Hematopoietic multipotent progenitor cell treated with erythropoietin and hydrocortisone succinate and interleukin-3 and kit ligand, for 8 days (in vitro differentiated cells): ENCODE measurements at places on chromosomes 11 and 22.
A peak's percentile ranks its signal among the peaks of the same experiment; 100 is the strongest.

GRCh38 chr11:128752379-128752778 is 58.5 kb downstream of the FLI1 start:
- DNase-seq = no peak

GRCh38 chr11:43403357-43404231 is 44.9 kb downstream of the TTC17 start:
- DNase-seq = no peak

DNA sequence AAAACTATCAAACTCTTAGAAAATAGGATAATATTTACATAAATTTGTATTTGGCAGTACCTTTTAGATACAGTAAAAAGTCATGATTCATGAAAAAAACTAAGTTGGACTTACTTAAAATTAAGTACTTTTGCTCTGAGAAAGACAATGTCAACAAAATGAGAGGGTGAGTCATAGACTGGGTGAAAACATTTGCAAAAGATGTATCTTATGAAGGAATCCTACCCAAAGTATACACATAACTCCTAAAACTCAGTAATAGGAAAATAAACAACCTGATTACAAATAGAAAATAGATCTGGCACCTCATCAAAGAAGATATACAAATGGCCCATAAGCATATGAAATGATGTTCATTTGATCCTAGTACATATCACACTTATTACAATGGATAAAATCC is 1154.6 kb downstream of the JRKL start:
- DNase-seq = no peak

GRCh38 chr22:43006016-43006505 is 8.9 kb downstream of the PACSIN2 start:
- no peak for DNase-seq

- no peak for DNase-seq
Observed at GRCh38 chr11:116938471-116939070, 101.1 kb upstream of the APOA1 start.

DNA sequence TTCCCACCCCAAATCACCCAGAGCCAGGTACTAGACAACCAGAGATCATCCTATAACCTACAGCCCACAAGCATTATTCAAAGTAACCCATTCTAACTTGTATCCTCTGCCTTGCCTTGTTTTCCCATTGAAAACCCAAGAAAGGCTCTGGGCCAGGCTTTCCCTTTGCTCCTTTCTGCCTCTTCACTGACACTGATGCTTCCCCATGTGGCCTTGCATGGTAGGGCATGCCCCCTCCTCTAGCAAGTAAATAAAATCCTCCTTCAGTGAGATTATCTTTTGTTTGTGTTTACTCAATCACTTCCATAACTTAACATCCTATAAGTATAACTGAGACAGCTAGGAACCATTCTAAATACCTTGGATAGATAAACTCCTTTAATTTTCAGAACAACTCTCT is 65.6 kb upstream of the FAR1 start:
- no peak for DNase-seq

DNA sequence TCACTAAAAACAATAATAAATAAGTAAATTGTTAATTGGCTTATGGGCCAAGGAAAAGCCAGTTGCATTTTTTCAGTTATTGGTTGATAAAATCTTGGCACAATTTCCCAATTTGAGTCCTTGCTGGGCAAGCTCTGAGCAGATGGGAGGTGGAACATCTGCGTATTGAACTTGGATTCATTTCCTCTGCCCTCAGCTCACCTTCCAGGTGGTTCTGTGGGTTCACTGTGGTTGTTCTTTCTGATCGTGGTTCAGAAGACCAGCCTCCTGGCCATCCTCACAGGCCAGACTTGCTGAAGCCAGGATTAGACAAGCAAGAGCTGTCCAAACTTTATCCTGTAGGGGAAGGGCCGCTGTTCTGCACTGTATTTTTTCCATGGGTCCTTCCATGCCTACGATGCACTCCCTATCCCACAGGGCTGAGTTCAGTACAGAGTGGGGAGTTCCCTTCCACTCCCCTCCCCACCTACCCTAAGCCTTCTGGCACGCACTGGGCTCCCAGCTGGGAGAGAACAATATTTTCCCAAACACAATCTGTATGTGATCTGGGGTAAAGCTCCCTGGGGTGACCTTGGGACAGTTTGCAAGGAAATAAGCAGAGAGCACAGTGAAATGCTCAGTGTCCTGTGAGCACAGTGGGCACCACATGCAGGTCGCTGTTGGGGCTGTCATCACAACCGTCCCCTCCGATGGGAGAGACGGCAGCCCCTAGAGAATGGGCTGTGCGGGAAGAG is 43.5 kb upstream of the TP53I11 start:
- no peak for DNase-seq

DNA sequence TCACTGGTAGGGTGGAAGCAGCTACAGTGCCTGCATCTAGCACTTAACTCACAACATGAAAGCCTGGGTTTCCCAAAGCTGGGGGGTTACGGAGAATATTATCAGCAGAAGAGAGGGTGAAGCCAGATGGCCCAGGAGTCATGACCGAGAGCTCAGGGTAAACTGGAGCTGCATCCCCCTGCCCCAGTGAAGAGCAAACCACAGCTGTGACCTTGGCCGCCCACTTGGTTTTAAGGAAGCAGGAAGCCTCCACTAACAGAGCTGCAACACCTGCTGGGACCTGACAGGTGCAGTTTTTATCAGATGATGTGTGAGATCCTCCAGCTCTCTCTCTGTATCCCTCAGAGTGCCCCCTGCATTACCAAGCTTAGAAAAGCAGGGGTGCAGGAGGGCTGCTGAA is 20.9 kb downstream of the TCP11L1 start:
- DNase-seq = no peak

- DNase-seq = no peak
Observed at GRCh38 chr22:44661070-44661469, 40.9 kb upstream of the PRR5 start.

GRCh38 chr11:13772223-13773046 is 104.0 kb downstream of the FAR1 start:
- peak; percentile 90 for DNase-seq

GRCh38 chr11:1862588-1863351 is 9.9 kb downstream of the LSP1 start:
- DNase-seq = no peak

- no peak for DNase-seq
Observed at GRCh38 chr11:98455500-98456307, 565.0 kb upstream of the CNTN5 start.

DNA sequence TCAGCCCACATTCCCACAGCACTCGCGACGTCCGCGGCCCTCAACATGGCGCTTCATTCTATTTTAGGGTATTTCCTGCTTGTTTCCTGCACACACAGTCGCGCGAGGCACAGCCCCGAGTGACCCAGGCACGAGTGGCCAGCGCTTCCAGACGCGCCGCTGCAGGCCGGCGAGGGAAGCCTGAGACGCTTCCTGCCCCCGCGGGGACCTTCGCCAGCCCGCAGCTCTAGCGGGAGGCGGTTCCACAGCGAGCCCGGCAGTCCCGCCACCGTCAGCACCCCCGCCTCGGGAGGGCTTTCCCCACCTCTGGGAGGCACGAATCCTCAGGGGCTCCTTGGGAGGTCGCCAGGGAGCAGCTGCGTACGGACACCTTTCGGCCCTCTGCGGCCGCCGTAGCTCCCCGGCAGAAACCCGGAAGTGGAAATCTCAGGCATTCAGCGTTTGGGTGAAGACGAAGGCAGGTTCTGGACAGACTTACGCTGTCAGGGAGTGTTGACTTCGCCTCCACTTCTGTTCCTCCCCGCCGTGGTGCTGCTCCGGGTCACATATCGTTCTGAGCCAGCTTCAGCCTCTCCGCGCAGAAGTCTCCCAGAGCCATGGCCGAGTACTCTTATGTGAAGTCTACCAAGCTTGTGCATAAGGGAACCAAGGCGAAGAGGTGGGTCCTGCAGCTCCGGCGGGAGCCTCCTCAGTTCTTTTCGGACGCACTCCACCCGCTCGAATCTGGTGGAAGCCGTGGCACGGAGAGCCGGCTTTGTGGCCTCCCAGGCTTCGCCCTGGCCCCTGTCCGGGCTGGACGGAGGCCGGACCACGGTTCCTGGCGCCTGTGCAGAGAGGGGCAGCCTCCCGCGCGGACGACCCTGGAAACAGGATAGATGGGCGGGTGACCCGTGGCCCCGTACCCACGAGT is 2925.9 kb upstream of the OR11H1 start:
- no peak for DNase-seq

GRCh38 chr22:26045860-26046259 is 123.4 kb upstream of the SEZ6L start:
- DNase-seq = no peak

DNA sequence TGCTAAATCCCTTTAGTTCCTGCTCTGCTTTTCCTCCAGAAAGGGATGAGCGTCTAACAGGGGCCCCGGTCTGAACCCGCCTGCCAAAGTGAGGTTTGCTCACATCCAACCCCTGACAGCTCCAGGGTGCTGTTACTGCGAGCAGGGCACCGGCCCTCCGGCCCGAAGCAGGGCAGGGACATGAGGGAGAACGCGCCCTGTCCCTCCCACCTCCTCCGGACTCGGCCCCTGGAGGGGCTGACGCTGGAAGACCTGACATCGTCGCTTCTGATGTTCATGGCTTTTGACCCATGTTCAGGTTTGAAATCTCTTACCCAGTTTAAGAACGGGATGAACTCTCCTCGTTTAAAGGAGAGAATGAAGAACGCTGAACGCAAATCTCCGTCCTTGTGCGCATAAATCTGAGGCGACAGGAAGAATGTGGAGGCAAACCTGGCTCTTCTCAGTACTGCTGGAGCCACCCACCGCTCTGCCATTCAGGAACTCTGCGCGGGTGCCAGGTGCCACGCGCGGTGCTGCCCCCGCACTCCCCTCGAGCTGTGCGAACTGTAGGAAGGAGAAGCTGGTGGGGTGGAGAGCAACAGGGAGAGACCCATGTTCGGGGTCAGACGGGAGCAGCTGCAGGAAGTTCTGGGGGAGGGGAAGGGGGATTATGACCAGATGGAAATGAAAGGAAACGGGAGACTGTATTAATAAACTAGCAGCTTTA is 826 bp upstream of the EEF1G start:
- no peak for DNase-seq

GRCh38 chr11:17512101-17512500 is 32.1 kb downstream of the USH1C start:
- DNase-seq = no peak

DNA sequence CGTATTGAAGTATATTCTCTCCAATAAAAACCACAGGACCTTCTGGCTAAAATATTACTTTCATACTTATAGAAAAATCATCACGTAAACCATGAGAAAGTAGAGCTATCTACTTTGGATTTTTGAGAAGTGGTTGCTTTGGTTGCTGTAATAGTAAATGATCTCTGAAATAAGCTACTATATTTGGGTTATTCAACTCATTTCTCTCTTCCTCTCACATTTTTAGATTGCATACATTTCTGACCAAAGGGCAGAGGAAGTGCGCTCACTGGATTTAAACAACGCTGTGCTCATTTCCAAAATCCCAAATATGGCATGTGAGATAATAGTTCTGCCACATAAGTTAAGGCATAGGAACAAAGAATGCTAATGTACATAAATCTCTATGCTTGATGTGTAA is 357.0 kb downstream of the LRRC4C start:
- no peak for DNase-seq

- no peak for DNase-seq
Observed at GRCh38 chr11:43197379-43197778, 114.4 kb upstream of the API5 start.

- no peak for DNase-seq
Observed at GRCh38 chr11:69682681-69683326, 7.7 kb upstream of the LTO1 start.

- DNase-seq = no peak
Observed at GRCh38 chr11:66155387-66156073, 85.5 kb downstream of the PACS1 start.

- DNase-seq = peak; percentile 54
Observed at GRCh38 chr22:24583221-24584165, 9.4 kb downstream of the LRRC75B start.

DNA sequence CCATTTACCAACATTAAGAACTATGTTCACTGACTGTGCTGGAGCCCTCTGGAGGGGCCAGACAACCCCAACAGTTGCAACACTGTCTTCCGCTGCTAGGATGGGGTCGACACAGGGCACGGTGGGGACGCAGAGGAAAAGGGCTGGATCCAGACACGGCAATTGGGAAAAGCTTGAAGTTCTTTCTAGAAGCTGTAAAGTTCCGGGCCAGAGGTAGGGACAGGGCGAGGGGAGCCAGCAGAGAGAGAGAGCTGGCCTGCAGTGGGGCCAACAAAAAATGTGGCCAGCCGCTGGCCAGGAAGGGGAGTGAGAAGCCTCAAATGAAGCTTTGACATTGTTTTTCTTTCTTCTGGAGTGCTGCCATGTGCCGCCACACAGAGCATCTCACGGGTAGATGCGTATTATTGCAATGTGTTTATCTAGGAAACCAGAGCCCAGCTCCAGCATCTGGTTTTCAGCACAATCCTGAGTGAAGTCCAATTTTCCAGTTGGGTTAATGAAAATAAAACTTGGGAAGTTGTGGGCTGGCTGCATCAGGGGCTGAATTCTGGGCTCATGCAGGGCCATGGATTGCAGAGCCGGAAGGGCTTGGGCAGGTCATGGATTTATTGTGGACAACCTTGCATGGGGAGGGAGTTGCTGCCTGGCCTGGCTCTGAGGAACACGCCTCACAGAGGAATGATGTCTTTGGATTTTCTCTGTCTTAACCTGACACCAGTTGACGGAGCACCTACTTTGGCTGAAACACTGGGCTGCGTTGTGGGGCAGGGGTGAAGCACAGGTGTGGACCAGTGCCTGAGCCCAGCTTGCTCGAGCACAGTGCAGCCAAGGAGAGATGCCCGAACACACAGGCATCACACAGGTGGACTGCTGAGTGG is 67.6 kb upstream of the AMPD3 start:
- no peak for DNase-seq

DNA sequence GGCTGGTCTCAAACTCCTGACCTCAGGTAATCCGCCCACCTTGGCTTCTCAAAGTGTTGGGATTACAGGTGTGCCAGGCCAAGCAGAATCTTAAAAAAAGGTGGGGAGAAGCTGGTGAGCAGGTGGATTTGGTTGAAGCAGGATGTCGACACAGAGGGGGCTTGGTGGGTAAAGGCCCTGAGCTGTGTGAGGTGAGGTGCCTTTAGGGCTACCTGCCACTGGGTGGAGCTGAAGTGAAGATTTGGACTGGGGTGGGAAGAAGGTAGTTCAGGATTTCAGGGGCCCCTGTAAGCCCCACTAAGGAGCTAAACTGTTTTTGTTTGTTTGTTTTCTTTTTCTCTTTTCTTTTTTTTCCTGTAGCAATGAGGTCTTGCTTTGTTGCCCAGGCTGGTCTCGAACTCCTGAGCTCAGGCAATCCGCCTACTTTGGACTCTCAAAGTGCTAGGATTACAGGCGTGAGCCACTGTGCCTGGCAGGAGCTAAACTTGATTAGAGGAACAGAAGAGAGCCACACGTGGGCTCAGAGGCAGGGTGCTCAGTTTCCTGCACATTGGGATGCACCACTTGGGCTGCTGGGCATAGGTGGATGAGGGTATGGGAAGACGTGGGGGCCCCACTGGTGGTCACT is 6.0 kb downstream of the P2RX6 start:
- DNase-seq = peak; percentile 43
